ENCODE measurements at places on chromosomes 16 and 17.
A peak's percentile ranks its signal among the peaks of the same experiment; 100 is the strongest.

GRCh38 chr16:48353565-48354163, 31.5 kb downstream of the SIAH1 start:
- DNase-seq = no peak

DNA sequence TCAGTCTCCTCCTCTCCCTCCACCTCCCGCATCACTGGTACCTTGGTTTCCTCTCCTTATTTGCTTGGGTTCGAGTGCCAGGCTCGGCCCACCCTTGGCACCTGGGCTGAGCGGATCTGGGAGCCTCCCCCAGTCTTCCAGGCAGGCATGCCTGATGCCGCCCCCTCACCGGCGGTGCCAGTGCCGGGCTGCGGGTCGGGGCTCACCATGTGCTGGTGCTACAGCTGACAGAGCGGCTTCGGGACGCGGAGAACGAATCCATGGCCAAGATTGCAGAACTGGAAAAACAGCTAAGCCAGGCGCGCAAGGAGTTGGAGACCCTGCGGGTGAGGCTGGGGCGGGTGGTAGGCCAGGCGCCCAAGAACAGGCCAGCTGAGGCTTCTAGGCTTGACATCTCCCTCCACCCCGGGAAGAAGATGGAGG, 19.2 kb downstream of the FMNL1 start:
- DNase-seq = no peak

DNA sequence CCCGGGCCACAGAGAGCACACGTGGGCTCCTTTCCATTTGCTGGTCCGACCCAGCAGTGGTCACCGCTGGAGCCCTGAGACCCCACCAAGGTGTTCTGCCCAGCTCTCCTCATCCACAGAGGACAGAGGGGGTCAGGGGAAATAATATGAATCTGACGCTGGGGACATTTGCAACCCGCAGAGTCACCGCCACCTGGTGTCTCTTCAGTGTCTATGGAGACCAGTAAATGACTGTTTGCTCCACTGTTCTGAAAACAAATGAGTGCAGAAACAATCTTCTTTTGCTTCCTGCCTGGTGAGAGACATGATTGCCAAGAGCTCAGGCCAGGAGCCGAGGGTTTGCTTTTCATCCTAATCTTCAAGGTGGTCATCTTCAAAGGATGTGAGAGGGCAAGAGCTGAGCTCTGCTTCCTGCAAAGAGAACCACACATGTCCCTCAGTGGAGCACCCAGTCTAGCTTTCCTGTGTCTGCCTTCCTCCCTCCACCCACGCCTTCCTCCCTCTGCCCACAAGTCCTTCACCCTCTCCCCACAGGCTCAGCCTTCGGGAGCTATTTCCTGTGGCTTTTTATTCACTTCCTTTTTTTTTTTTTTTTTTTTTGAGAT, 14.7 kb upstream of the KLHDC4 start:
- DNase-seq = no peak

- DNase-seq = no peak
Measured at GRCh38 chr17:60526726-60527125, 684 bp upstream of the APPBP2 start.

DNA sequence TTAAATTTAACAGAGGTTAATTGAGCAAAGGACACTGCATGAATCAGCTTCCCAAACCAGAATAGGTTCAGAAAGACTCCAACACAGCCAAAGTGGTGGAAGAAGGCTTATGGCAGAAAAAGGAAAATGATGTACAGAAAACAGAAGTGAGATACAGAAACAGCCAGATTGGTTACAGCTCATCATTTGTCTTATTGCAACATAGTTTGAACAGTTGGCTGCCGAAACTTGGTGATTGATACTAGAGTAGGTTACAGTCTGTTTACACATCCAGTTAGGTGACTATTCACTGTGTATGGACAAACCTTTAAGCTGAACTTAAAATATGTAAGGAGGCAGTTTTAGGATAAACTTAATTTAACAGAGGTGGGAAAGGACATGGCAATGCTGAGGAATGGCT, 18.3 kb downstream of the TMEM100 start:
- DNase-seq = no peak

GRCh38 chr16:67177743-67178699, 5.7 kb downstream of the MATCAP1 start:
- no peak for DNase-seq

- peak; percentile 78 for DNase-seq
Measured at GRCh38 chr17:72422505-72423285, 301.9 kb downstream of the SOX9 start.

DNA sequence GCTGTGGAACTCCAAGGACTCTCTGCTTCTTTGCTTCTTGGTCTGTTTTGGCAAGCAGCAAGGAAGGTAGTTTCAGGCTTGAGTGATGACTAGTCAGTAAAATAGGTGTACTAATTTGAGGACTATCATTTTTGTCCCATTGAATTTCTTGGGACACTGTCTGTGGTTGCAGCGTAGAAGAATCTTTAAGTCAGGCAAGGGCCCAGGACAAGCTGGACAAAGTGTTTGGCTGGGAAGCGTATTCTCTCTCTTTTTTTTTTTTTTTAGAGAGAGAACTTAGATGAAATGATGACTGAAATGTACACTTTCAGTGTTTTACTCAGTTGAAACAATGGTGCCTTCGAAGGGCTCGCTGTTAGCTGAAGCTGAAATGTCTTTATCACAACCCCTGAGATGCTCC, 105.0 kb downstream of the BANP start:
- no peak for DNase-seq

GRCh38 chr17:56880133-56880532, 33.7 kb downstream of the TRIM25 start:
- DNase-seq = no peak

DNA sequence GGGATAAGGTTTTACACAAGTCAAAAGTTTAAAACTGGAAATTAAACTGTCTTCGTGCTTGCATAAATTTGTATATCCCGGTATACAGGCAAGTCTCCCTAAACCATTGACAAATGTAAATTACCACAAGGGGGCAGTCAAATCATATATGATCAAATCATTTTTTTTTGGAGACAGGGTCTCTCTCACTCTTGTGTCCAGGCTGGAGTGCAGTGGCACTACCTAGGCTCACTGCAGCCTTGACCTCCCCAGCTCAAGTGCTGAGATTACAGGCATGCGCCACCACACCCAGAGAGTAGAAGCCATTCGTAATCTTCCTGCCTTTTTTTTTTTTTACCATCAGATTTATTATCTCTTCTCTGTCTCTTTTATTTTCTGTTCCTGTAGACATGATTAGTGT, 18.5 kb downstream of the TOP2A start:
- no peak for DNase-seq

DNA sequence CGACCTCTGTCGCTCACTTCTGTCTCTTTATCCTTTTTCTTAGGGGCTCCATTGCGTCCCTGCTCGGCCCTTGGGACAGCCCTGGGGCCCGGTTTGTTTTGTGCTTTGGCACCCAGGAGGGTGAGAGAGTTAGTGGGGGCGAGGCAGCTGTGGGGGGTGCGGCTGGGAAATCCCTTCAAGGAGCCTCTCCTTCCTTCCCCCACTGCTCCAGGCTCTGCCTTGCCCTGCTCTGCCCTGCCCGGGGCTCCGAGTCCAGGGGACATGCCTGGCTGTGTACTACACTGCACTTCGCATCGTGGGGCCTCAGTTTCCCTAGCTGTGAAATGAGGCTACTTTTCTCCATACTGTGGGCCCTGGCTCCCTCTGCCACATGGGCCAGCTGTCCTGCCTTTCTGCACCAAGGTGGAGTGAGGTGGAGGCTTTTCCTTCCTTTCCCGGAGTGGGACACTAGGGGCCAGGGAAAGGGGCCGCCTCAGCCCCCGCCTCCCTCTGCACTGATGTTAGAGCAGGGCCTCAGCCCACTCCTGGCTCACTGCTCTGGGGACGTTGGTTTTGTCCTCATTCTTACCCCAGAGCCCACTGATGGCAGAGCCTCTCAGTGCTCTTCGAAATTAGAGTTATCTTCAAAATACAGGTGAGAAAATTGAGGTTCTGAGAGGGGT, 980 bp downstream of the LLGL1 start:
- no peak for DNase-seq

GRCh38 chr17:32277284-32277683, 11.7 kb downstream of the RHBDL3 start:
- no peak for DNase-seq

DNA sequence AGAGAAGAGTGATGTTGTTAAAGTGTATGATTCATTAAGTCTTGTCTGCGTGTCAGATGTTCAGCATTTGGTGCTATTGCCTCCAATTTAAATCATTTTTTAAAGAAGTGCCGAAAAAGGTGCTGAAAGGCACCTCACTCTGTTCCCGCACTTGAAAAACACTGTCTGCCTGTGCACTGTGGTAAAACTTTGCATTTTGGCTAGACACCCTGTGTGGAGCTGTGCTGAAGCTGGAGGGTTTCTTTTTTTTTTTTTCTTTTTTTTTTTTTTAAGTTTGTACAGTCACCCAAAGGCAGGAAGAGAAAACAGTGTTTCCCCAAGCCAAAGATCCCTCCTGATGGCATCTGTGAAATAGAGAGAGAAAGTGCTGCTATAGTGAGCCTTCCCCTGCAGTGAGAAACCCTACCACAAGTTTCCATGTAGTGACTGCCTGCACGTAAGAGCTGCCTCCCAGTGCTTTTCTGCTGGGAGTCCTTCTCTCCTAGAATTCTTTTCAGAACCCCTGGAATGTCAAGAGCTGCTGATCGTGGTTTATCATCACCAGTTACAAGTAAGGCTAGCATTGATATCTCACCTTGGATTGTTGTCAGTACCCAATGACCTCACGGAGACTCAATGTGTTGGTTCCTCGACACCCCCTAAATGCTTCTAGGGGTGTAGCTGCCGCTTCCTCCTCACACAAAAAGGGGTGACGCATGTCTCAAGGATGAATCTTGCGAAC, 116.0 kb upstream of the SOX9 start:
- DNase-seq = no peak

DNA sequence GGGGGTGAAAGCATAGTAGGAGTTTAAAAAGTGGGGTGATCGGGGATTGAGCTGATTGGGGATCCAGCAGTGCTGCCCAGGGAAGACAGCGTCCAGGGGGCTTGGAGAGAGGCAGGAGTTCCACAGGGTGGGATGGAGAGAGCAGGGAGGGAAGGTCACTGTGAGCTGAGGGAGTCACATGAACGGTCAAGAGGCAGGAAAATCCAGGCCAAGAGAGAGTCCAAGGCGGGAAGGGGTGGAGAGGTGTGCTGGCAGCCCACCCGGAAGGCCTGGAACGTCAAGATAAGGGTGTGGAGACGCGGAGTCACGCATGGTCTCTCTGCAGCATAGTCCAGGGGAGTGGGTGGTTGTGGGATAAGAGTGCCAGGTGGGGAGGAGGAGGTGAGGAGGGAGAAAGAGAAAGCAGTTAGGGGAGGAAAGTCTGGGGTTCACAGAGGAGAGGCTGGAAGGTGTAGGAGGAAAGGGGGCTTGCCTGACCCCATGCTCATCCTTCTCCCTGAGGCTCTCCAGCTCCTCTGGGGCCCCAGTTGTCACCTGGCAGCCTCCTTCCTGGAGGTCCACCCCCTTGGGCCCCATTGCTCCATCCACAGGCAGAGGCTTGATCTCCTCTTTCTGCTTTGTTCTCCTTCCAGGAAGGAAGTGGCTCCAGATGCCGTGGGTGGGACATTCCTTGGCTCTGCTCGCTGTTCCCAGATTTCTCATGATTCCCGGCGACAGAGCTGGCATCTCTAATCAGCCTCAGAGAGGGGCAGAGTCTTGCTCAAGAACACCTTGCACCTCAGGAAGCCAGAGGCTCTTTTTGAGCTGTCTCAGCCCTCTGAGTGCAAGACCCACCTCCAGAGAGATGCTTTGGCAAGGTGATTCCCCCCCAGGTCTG, 28.7 kb downstream of the CCR7 start:
- DNase-seq = no peak

DNA sequence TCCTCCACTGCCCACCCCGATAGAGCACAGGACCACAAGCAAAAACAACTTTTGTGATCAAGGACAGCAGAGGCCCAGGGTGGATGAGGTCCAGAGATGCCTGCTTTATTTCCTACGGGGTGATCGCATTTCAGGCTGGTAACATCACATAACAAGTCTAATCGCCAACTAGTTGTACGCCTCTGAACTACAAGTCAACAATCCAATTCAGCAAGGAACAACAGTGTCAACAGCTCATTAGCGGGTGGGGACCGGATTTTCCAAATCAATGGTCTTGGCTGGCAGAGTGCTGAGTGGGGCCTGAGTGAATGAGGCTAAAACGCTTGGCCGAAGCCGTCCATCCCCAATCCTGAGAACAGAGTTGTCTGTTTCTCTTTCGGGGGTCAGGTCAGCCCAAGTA, 17.1 kb downstream of the MRM3 start:
- no peak for DNase-seq

DNA sequence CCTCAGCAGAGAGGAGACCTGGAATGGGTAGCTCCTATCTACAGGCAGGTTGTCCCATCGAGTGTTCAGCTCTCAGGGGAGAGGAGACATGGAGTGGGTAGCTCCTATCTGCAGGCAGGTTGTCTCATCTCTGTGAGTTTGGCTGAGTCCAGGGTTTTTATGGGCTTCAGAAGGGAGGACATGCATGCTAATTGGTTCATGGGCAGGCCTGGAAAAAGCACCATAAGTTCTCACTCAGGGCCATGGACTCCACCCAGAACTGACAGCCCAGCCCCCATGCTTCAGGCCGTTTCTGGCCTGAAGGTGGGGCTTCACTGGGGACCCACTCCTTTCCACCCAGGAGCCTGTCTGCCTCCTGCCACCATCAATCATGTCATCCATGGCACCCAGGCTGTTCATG, 84.0 kb downstream of the CYB561 start:
- DNase-seq = no peak

DNA sequence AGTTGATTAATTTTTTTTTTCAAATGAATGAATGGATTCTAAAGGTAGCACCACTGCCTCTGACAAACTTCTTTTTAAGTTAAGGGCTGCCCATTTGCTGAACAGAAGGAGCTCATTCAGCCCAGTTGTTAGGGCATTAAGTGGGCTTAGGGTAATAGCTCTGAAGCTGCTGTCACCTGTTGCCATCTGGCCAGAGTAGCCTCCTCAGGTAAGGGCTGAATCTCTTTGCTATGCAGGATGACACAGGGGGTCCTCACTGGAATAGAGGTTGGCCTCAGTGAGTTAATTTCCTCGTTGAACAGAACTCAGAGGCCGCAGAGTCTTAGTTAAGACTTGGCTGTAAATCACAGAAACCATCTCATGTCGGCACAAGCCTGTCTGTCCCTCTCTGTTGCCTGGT, 232.8 kb downstream of the CCDC182 start:
- DNase-seq = no peak

DNA sequence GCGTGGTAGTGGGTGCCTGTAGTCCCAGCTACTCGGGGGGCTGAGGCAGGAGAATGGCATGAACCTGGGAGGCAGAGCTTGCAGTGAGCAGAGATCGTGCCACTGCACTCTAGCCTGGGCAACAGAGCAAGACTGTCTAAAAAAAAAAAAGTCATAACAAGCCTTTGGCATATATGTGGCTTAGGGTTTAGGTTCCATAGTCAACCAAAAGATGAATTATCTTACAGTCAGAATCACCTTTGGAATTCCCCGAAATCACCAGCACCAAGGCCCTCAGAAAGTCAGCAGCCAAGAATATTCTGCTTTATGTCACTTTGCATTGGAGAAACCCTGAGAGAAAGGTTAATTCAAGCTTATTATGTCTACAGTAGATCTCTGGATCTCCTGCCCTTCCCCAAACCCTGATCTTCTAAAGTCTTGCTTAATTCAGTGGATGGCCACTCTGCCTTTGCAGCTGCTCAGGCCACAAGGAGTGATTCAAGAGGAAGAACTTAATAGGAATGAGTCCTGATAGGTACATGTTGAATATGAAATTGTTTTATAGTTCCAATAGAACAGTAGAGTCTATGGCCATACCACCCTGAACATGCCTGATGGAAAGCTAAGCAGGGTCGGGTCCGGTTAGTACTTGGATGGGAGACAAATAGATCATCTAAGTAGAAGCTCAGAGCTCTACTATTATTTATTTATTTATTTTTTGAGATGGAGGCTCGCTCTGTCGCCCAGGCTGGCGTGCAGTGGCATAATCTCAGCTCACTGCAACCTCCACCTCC, 196.0 kb upstream of the CACNG5 start:
- DNase-seq = no peak

- DNase-seq = no peak
Measured at GRCh38 chr16:46782320-46782719, 34.2 kb upstream of the MYLK3 start.

Measured in coronary artery (tissue), 2 donors.